Mucosa of gallbladder (tissue), 1 donor: ENCODE measurements at places on chromosomes 7 and 10. TPM values are rescaled to one million over a fixed set of nuclear protein-coding genes. Genes with fewer than 3 reads are reported as not detected.

The TOMM7 gene
- total RNA-seq, result 345 TPM

The SUV39H2 gene
- total RNA-seq, result 5.9 TPM

The ZNF33A gene
- 39.7 TPM for total RNA-seq

DNA sequence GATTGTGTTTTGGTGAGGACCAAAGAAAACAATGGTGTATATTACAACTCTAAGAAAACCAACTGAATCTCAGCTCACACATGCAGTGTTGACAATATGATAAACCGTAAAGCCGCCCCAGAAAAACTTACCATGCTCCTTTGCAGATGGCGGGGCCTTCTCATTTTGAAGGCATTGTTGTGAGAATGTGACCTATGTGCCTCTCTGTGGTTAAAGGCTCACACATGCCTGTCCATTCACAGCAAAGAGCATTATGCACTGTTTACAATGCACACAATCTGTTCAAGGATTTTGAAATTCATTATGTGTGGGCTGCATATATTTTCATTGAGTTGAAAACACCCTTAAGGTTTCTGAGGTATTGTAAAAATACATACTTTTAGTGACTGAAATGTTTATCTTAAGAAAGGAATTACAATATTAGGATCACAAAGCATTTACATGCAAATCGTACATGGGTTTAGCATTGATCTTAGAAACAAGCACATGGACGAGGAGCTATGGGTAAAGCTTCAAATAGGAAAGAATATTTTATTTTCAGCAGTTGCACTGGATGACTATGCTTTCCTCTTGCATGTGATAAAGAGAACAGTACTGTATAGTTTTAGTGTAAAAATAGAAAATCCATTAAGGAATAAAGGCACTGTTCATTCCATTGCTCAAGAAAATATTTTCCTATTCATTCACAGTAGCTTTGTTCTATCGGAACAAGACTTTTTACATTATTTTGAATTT lies 334.3 kb downstream of the ARL4A start:
- no peak for DNase-seq

DNA sequence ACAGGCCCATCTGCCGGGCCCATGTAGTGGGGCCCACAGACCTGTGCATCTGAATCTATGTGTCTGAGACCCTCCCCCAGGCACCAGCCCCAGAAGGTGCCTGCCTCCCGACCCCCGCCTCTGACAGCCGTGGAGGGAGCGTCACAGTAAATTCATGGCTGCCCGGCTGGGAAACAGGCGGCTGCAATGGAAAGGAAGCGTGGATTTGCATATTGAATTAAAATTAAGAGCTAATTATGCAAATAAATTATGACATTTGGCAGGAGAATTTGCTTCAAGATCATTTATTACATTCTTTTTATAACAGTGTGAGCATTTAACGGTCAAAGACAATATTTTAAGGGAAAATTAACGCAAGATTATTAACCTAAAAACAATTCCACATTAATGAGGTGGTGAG lies 92.3 kb downstream of the HIF1AN start:
- no peak for DNase-seq

DNA sequence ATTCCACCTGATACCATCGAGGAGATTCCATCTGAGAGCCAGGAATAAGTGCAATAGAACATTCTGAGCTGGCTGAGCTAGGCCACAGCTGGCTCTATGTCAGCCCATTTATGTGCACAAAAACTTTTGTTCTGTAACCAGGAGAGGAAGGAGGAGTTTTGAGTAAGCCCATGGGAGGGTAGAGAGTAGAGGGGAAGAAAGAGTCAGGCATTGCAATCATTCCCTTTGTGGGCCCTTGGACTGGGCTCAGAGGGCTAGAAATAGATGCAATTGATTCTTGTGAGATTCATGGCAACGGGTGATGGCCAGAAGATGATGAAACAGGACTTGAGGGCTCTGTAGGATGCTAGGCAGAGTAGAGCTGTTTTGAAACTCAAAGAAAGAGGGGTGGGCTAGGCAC lies 104.6 kb upstream of the KIF5B start:
- DNase-seq, result no peak
